ENCODE measurements at places on chromosomes 3 and 15.

GRCh38 chr3:123624302-123624701 is 39.4 kb upstream of the HACD2 start:
- DNase-seq: no peak
- no peaks in the 10 kb centered on the region for H3K27me3 ChIP-seq
- H3K27ac ChIP-seq: no peak overlapping the region
- no peak overlapping the region for H3K4me3 ChIP-seq
- peaks cover 2% of the 10 kb centered on the region for H3K36me3 ChIP-seq

GRCh38 chr15:24745290-24745689 is 69.7 kb downstream of the NPAP1 start:
- H3K36me3 ChIP-seq: peaks cover 2% of the 10 kb centered on the region
- DNase-seq: no peak
- no peak overlapping the region for H3K27ac ChIP-seq
- H3K27me3 ChIP-seq: no peaks in the 10 kb centered on the region

DNA sequence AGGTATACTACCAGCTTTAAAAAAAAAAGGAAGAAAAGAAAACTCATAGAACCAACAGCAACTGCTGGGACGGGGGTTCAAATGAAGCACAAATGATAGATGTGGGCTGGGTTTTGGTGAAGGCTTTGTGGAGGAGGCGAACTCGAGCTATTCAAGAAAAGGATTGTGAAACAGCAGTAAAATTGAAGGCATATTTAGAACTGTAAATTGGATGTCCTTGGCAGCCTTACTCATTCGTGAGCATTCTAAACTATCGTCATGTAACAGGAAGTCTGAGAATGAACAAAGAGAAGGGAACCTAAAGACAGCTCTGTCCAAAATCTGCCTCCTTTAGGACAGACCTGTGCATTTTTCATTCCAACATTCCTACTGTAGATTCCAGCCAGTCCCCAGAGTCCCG is 97.8 kb downstream of the LARS2 start:
- H3K27ac ChIP-seq: no peak overlapping the region
- peaks cover 54% of the 10 kb centered on the region for H3K36me3 ChIP-seq
- H3K4me3 ChIP-seq: no peak overlapping the region

- peaks cover 3% of the 10 kb centered on the region for H3K4me1 ChIP-seq
- H3K27me3 ChIP-seq: peaks cover 9% of the 10 kb centered on the region
- H3K36me3 ChIP-seq: no peaks in the 10 kb centered on the region
- H3K27ac ChIP-seq: no peak overlapping the region
- DNase-seq: no peak
Observed at GRCh38 chr3:138921316-138922292, 25.3 kb downstream of the FOXL2 start.

GRCh38 chr3:152853196-152853595 is 18.3 kb downstream of the P2RY1 start:
- no peaks in the 10 kb centered on the region for H3K4me1 ChIP-seq
- DNase-seq: no peak
- H3K4me3 ChIP-seq: no peak overlapping the region
- H3K27ac ChIP-seq: no peak overlapping the region
- H3K36me3 ChIP-seq: no peaks in the 10 kb centered on the region
- no peaks in the 10 kb centered on the region for H3K27me3 ChIP-seq

DNA sequence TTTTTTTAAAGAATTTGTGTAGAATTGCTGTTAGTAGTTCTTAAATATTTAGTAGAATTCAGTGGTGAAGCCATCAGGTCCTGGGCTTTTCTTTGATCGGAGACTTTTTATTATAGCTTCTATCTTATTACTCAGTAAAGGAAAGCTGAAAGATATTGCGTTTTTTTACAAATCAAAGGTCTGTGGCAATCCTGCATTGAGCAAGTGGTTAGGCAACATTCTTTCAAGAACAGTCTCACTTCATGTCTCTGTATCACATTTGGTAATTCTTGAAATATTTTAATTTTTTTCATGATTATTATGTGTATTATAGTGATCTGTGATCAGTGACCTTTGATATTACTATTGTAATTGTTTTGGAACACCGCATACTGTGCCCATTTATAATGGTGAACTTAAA is 140.8 kb downstream of the UNC13C start:
- no peaks in the 10 kb centered on the region for H3K4me1 ChIP-seq
- no peaks in the 10 kb centered on the region for H3K27me3 ChIP-seq
- H3K36me3 ChIP-seq: no peaks in the 10 kb centered on the region
- no peak overlapping the region for H3K4me3 ChIP-seq
- no peak for DNase-seq
- H3K27ac ChIP-seq: no peak overlapping the region

DNA sequence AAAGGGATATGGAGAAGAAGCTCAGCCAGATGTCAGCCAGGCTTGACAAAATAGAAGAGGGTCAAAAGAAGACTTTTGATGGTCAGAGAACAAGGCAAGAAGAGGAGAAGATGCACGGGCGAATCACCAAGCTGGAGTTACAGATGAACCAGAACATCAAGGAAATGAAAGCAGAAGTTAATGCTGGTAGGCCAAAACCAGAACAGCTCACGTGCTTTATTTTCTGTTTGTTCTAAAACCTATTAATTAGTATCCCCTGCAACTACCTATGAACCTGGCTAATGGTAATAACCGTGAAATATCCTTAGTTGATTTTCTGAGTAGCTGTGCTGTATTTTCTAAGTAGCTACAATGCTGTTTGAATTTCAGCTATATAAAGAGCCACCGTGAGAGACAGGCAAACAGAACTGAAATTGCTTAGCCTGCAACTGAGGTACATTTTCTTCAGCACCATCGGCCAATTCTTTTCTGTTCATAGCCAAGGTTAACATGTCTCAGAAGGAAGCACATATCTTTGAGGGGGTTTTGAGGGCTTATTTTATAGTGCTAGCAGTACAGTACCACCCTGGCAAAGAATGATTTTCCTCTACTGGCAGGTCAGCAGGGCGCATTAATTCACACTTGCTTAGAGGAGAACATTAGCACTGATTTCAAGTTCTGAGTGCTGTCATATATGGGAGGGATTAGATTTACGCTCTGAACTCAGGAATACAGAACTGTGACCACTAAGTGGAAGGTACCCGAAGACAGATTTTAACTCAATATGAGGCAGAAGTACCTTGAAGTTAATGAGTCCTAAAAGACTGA is 78.9 kb downstream of the FAM81A start:
- DNase-seq: no peak
- no peak overlapping the region for H3K4me3 ChIP-seq
- H3K27me3 ChIP-seq: no peaks in the 10 kb centered on the region
- H3K36me3 ChIP-seq: no peaks in the 10 kb centered on the region
- no peaks in the 10 kb centered on the region for H3K4me1 ChIP-seq
- H3K27ac ChIP-seq: no peak overlapping the region

GRCh38 chr3:52257911-52258310 is 12.4 kb downstream of the PPM1M start:
- peaks cover 59% of the 10 kb centered on the region for H3K36me3 ChIP-seq
- DNase-seq: no peak

DNA sequence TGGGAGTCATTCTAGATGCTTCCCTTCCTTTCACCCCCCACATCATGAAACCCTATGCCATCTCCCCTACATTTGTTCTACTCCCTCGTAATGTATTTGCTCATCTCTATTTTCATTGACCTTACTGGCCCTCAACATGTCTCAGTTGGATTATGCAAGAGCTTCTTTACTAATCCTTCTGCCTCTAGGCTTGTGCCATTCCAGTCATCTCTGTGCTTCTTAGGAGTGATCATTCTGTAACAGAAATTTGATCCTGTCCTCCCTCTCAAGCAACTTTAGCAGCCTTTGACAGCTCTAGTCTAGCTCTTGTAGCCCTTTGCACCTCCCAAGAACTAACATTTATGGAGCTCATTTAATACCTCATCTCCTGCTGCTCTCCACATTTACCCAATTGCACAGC is 64.7 kb downstream of the ISL2 start:
- H3K36me3 ChIP-seq: peaks cover 17% of the 10 kb centered on the region
- no peaks in the 10 kb centered on the region for H3K27me3 ChIP-seq
- H3K4me1 ChIP-seq: no peaks in the 10 kb centered on the region
- no peak for DNase-seq
- no peak overlapping the region for H3K27ac ChIP-seq

DNA sequence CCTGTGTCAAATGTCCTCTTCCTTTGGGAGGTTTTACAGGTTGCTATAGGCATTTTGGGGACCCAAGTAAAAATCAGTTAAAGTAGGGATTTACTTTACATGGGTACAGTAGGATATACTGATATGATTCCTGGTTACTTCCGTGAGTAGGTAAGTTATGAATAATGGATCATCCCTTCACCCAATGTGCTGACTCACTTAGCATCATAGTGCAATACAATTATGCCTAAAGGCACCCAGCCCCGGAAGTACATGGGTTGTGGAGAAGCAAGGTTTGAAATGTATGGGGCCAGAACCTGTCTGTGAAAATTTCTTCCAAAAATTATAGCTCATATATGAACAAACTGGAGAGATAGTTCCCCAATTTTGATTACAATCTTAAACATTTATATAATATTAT is 64.0 kb downstream of the GLB1 start:
- no peak overlapping the region for H3K4me3 ChIP-seq
- peaks cover 10% of the 10 kb centered on the region for H3K4me1 ChIP-seq
- DNase-seq: no peak
- H3K27ac ChIP-seq: no peak overlapping the region

- no peaks in the 10 kb centered on the region for H3K36me3 ChIP-seq
- H3K27ac ChIP-seq: no peak overlapping the region
- no peak for DNase-seq
- peaks cover 47% of the 10 kb centered on the region for H3K4me1 ChIP-seq
- H3K27me3 ChIP-seq: no peaks in the 10 kb centered on the region
- no peak overlapping the region for H3K4me3 ChIP-seq
Observed at GRCh38 chr3:185713015-185713414, 111.8 kb downstream of the IGF2BP2 start.

Data from mesothelial cell of epicardium (in vitro differentiated cells).